T-cell (primary cell): ENCODE measurements at places on chromosomes 7 and 10.

- no peak for DNase-seq
Observed at GRCh38 chr10:17683541-17683940, 39.6 kb downstream of the STAM start.

- no peak for DNase-seq
Observed at GRCh38 chr7:157682064-157682945, 345.5 kb downstream of the DNAJB6 start.

GRCh38 chr7:148754912-148755311 is 56.2 kb downstream of the CUL1 start:
- no peak for DNase-seq

DNA sequence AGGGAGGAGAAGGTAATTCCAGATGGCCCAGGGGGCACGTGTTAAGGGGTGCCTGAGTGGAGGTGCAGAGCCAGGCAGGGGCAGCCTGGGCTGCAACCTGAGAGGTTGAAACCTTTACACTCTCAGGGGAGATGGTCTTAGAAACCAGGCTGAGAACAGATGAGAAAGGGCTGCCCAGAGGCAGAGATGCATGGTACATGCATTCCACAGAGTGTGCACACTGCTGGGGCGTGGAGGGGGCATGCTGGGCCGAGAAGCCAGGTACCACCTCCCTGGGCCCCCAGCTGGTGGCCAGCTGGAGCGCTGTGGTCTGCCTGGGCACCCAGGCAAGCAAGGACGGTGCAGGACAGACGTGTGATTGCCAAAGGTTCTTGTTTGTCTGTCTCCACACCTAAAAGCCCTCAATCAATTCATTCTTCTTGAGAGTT is 14.1 kb upstream of the CSGALNACT2 start:
- DNase-seq, result no peak

GRCh38 chr7:79624336-79624735 is 170.9 kb upstream of the MAGI2 start:
- no peak for DNase-seq

DNA sequence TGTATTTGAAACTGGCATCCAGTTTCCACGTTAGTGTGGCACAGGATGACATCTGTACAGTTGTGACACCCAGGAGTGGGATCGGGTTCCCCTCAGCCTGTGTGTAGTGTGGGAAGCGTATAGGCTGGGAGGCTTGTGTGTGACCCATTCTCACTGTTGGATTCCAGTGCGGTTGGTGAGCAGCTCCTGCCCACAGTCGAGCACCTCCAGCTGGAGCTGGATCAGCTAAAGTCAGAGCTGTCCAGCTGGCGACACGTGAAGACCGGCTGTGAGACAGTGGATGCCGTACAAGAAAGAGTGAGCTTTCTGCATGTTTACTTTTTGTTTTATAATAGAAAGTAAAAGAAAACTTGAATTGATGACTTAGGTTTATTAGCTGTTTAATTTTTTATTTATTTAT is 18.7 kb upstream of the GET4 start:
- DNase-seq, result no peak

- DNase-seq, result no peak
Observed at GRCh38 chr7:134014935-134015334, 112.2 kb upstream of the LRGUK start.

DNA sequence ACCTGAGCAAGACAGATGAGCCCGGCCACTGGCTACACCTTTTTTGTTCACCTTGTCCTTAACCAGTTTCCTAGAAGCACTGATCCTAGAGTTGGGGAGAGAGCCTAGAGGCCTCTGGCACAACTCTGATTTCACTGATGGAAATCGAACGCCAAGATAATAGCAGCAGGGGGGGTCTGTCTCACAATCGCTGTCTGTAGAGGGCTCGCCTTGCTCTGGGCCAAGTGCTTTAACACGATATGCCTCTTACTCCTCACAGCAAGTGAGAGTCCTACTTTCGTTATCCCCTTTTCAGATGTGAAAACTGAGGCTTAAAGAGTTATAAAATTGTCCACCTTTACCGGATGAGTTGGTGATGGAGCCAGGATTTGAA is 472 bp downstream of the RASSF4 start:
- no peak for DNase-seq

GRCh38 chr10:77084431-77085144 is 553.0 kb downstream of the KCNMA1 start:
- DNase-seq, result no peak

- no peak for DNase-seq
Observed at GRCh38 chr7:122597277-122597676, 101.6 kb downstream of the RNF133 start.

DNA sequence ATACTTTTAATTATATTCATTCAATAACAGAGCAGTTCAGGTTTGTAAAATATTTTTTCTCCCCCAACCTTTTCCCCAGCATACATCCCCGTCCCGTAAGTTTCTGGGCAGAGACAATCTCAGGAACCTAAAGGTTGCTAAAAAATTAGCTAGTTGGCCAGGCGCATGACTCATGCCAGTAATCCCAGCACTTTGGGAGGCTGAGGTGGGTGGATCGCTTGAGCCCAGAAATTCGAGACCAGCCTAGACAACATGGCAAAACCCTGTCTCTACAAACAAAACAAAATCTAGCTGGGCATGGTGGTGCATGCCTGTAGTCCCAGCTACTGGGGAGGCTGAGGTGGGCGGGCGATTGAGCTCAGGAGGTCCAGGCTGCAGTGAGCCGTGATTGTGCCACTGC is 40.2 kb downstream of the TCF7L2 start:
- no peak for DNase-seq

DNA sequence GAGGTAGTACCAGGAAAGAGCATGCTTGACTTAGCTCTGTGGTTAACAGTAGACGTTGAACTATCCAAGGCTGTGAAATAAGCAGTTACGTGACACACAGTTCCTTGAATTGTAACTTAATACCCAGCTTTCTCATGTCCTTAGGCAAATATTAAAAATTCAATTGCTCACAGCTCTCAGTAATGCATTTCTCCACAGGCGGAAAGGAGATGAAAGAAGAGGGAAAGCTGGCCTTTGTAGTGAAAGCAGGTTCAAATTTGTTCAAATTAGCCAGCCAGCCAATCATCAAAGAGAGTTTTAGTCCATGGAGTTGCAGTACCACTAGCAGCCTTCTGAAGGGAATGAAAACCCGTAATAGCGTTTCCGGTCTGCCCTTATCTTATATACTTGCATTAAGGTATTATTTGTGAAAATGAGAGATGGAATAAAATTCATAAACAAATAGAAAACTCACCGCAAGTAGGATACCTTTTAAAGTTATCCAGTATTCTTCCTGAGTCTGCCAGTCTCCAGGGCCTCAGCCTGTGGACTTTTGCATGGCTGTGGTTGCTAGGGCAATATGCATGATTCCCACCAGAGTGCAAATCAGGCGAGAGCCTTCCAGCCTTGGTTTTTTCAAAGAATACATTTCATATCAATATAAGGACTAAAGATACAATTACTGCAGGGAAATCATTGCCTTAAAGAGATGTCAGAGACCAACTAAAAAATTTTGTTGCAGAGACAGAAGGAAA is 795.5 kb downstream of the TNS3 start:
- DNase-seq, result no peak

DNA sequence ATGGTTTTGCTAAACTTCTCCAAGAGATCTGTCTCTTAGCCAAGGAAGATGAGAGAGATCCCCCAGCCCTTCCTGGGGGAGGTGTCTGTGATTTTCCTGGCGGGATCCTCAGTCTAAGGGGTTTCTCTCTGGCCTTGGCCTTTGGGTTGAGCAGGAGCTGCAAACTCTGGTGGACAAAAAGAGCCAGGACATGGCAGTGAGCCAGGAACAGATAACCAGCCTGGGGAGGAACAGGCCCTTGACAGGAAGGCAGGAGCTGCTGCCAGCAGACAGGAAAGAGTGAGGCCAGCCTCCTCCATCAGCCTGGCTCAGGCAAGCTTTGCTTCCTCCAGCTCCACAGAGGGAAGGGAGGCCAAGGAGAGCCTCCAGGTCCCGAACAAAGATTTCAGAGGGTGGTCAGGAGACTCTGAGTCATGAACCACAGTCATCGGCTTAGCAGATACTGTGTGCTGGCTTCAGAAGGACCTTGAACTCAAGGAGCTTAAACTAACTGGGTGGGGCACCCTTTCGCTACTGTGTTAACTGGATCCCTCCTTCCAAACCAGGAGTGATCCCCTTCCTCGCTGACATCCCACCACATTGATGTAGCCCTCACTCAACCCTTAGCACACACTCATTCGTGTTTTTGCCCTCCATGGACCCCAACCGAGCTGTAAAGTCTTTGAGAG is 34.7 kb downstream of the DDIT4 start:
- DNase-seq, result no peak

DNA sequence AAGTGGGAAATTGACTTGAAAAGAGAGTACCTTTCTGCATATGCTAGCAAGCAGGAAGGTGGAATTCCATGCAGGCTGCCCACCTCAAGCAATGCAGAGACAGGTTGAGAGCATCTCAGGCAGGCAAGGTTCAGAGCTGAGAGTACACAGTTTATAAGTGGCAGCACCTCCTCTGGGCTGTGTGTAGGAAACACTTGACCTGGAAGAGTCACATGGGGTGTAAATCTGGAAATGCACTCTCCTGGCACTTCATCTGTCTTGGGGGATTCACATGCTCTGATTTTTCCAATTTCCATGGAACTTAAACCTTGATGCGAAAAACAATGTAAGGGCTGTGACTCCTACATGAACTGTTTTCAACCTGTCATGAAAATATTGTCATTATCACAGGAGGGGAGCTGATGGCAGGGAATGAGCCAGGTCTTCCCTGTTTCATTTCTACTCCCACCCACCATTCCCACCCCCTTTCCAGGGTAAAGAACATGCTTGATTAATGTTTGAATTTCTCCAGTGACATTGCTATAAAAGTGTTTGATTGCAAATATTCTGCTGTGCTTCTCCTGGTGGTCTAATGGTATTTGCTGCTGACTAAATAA is 328.3 kb downstream of the BICC1 start:
- no peak for DNase-seq

DNA sequence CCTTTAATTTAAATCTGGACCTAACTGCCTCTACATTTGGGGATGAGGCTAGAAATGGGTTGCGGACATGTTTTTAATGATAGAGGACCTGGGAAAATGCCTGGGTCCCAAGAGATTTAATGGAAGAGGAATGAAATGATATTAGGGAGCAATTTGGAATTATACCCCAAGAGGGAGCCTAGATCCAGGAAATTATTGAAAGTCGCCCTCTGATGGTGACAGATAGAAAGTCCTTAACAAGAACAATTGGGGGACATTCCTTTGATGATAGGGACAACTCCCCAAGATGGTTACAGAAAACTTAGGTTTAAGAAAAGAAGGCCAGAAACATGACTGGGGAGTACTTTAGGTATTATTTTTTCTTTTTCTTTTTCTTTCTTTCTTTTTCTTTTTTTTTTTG is 9.5 kb upstream of the TSGA13 start:
- no peak for DNase-seq

- DNase-seq, result no peak
Observed at GRCh38 chr10:112782200-112782907, 167.7 kb upstream of the TCF7L2 start.

DNA sequence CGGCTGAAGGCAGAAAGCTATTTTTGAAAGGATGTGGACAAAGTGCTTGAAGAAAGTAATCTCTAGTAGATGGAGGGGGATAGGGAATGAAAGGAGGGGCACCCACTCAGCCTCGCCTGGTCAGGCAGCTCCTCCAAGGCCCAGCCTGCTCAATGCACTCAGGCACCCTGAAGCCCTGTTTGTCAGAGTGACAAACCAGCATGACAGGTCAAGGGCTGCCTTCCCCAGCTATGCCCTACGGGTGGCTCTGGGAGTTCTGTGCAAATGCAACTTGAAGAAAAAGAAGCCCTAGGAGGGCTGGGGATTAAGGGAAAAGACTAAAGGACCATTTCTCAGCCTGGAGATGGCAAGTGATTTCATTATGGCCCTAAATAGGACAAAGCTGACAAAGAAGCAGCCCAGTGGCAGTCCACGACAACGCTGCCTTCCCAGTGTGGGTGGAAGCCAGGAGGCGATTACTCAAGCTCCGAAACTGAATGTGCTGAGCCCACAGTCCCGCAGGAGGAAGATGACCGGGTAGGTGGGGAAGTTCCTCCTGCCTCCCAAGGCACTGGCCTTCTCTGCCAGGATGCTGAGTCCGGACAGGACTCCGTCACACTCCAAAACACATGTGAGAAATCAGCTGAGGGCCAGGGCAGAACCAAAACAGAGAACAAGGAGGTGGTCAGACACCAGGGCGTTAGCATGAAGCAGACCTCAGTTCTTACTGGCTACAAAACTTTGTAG is 16.3 kb downstream of the LIPA start:
- DNase-seq, result no peak

DNA sequence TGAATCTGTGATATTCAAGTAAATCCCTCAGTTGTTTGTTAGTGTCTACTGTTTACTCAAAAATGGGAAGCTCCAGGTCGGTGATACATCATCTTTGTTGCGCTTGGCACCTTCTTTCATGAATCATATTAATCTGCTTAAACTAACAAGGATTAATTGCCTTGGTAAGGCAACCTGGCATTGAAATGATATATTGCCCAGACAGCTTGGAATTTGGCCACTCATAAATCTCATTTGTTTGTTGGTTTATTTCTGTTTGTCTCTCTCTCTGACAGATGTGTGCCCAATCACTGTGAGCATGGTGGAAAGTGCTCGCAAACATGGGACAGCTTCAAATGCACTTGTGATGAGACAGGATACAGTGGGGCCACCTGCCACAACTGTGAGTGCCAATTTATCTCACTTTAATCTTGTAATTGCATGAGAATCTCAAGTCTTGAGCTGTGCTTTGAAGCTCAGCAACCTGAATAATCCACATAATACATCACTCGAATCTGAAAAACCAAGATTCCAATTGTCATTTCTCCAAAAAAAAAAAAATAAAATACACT is 1104.8 kb upstream of the C7orf33 start:
- no peak for DNase-seq

- DNase-seq, result no peak
Observed at GRCh38 chr7:37234928-37235327, 213.7 kb downstream of the ELMO1 start.

DNA sequence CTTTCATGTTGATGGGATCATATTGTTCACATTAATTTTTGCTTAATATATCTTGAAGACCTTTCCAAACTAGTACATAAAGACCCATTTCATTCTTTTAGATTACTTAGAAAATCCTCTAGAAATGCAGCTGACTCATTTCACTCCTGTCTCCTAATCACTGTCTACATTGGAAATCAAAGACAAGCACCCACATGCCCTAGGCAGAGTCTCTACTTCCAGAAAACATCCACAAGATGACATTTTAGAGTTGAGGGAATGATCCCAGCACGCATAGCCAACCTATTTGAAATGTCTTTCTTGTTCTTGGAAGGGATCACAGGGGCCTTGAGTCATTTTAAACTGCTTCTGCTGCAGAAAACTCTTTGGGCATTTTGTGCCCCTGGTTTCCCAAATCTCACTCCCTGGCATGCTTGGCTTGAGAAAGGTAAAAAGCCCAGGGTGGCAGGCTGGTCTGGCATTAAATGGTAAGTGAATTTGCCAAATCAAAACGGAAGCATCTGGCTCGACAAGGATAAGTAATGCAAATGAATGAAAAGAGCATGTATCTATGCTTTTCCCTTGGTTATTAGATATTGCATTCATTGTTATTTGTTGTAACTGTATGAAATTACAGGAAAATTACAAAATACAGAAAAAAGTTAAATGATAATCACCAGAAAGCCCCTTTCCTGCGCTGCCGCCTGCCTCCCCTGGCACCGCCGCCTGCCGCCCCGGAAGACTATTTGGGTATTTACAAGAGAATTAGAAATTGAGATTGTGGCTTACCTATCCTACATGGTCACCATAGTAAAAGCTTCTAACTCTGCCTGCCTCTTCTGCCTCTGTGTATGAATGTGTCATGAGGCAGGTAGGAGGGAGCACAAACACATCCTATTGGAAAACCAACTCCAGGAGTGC is 225.3 kb downstream of the PTEN start:
- DNase-seq, result no peak

- DNase-seq, result no peak
Observed at GRCh38 chr7:154919344-154920225, 83.3 kb downstream of the PAXIP1 start.
